ENCODE measurements at places on chromosomes 5 and 9. TPM values are rescaled to one million over a fixed set of nuclear protein-coding genes. Genes with fewer than 3 reads are reported as not detected.

ZNF300 gene
- 1.6 TPM for polyA plus RNA-seq

SH2D3C gene
- 17.4 TPM for polyA plus RNA-seq

BSPRY gene
- 1.4 TPM for polyA plus RNA-seq

ZFR gene
- polyA plus RNA-seq: 28.9 TPM
